ENCODE measurements at places on chromosomes 6 and 20.

DNA sequence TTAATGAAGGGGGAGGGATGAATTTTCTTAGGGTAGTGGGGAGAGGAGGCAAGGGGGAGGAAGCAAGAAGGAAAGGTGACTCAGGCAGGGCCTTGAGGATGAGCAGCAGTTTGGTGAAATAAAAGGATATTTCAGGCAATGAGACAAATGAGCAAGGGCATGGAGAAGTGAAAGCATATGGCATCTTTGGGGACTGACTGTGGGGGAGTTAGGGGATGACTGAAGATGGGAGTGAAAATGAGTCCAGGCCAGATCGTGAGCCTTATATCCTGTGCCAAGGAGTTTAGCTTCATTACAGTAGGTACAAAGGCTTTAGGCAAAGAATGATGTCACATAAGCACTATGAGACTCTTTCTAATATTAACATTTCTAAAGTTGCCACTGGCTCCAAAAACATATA, 51.9 kb downstream of the ILRUN start:
- no peak for DNase-seq

GRCh38 chr20:11182720-11183119, 508.9 kb upstream of the JAG1 start:
- no peak for DNase-seq

DNA sequence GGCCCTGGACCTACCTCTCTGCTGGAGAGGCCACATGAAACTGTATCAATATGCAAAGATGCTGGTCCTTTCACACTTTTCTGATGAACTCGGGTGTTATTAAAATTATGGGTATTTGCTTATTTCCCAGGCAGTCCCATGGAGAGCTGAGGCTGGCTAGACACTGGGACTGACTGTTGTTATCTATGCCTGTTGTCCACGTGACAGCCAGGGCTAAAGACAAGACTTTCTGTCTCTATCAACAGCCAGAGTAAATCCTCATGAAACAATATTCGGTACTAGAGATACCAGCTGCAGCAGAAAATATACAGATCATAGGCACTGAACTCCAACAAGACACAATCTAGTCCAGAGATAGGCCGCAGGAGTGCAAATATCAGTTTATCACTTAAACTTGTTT, 236.4 kb downstream of the FOXA2 start:
- no peak for DNase-seq

DNA sequence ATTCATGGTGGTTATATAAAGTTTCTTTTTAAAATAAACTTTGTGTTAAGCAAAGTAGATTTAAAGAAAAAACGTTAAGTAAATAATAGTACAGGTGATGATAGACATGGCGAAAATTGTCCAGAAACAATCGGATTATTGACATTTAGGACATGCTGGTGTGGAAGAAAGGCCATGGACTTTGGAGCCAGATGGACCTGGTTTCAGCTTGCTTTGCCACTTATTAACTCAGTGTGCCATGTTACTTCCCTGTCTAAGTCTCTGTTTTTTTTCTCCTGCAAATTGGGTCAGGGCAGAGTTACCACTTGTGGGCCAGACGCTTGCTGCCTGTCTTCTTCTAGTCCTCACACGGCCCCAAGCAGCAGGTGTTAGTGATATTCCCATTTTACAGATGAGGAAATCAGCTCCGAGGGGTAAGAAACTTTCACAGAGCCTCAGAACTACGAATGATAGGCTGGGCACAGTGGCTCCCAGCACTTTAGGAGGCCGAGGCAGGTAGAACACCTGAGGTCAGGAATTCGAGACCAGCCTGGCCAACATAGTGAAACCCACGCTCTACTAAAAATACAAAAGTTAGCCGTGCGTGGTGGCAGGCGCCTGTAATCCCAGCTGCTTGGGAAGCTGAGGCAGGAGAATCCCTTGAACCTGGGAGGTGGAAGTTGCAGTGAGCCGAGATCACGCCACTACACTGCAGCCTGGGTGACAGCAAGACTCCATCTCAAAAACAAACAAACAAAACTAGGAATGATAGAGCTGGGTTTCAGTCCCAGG, 12.4 kb downstream of the KIF3B start:
- no peak for DNase-seq

- no peak for DNase-seq
These were observed 57.2 kb downstream of the IL20RA start for GRCh38 chr6:136987526-136987925.

- no peak for DNase-seq
These were observed at the start of gene HLA-DQA1 for GRCh38 chr6:32637219-32637880. Gene HLA-DQA1, plus strand, starts transcription at chr6:32637406. Its CDS starts 53 bp downstream, at chr6:32637459.

- no peak for DNase-seq
These were observed 60.4 kb upstream of the SDHAF4 start for GRCh38 chr6:70506321-70506720.

DNA sequence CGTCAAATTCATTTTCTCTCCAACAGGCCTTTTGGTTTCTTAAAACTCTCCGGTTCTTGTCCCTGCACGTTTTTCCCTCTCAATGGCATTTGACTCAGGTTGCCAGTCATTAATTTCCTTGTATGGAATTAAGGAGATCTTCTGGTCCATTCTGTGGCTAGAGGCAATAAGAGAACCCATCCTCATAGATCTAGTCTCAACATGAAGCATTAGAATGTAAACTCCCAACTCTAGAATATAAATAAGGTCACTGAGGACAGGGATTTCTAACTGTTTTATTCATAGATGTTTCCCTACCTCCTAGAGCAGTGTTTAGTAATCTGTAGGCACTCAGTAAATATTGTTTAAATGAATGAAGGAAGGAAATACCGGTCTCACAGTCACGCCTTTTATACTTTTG, 185.2 kb upstream of the FLRT3 start:
- DNase-seq = no peak

GRCh38 chr20:64176551-64176950, 12.3 kb downstream of the MYT1 start:
- no peak for DNase-seq

DNA sequence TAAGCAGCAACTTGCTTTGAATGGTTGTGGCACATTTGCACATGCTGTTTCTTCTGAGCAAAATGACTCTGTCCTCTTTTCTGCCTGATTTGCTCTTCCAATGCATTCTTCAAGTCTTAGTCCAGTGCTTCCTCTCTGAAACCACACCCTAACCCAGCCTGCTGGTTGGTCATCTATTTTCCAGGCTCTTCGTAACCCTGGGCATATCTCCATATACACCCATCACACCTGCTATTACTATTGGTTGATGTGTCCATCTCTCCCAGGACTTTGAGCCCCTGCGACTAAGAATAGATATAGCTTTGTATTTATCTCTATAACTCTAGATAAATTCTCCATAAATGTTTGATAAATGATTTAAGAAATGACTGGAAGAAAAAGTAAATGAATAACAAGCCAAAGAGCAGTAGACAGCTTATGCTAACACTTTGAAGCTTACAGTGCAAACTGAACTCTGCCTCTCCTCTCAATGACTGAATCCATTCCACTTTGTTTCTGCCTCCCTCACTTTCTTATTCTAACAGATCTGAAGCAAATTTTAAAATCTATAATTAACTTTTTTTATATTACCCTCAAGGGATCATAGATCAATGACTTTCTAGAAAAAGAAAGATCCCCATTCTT, 59.7 kb upstream of the NT5E start:
- DNase-seq = no peak

GRCh38 chr6:33860706-33861474, 57.1 kb upstream of the MLN start:
- DNase-seq = no peak

DNA sequence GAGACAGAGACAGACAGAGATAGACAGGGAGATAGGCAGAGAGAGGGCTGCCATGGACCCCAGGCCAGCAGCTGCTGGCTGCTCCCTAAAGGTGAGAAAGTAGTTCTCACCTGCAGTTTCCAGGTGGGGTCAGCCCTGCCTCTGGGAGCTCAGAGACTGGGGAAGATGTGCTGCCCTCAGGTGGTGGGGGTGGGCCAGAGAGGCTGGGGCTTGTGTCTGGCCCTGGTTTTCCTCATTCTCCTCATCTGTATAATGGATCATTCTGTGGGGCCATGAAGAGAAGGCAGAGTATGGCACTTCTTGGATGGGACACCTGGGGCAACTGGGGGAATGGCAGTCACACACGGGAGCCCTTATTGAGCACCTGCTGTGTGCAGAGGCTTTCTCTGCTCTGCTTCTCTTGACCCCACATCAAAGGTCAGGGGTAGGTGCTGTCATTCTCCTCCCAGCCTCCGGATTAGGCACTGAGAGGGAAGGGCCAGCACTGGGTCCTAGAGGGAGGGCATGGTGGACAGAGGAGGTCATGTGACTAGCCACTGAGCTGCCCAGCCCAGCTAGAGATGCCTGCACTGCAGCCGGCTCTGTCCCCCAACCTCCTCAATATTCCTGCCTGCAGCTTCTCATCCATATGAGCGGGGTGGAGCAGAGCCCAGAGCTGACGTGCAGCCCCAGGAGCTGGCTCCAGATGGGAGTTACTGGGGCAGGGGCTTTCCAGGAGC, 4.1 kb downstream of the ANGPT4 start:
- no peak for DNase-seq

DNA sequence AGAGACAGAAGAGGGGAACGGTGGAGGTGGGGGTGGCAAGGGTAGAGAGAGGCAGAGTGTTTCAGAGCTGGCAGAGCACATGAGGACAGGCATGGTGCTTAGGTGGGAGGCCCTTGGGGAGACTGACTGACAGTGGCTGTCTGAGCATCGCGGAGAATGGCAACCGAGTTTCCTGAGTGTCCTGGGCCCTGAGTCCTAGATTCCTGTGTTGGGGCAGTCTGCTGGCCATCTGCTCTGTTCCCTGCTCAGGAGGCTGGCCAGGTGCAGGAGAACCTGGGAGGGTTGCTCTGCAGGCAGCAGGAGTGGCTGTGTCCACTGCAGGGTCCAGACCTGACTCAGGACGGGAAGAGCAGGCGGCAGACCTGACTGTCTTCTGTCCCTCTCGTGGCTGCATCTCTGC, 248.9 kb downstream of the LRFN2 start:
- DNase-seq = no peak

- no peak for DNase-seq
These were observed 95.6 kb downstream of the TOX2 start for GRCh38 chr20:44010162-44010704.

DNA sequence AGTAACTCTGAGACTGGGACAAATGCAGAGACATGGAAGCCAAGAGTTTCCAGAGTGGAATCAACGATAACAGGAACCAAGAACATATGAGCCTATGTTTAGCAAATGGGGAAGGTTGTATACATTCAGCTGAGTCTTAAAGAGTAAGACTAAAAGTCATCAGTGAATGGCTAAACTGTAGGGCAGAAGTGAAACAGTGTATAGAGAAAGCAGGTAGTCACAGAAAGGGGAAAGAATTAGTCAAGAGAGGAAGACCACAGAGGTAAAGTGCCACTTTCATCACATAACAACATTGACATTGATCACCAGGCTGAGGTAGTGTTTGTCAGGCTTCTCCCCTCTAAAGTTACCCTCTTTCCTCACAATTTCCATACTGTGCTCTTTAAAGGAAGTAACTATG, 306.5 kb upstream of the SPTLC3 start:
- no peak for DNase-seq

- DNase-seq = no peak
These were observed 157.1 kb upstream of the THEMIS start for GRCh38 chr6:128057946-128058345.

GRCh38 chr6:80535914-80536565, 429.6 kb downstream of the BCKDHB start:
- DNase-seq = no peak

- no peak for DNase-seq
These were observed 15.2 kb upstream of the ATXN1 start for GRCh38 chr6:16776394-16777017.

DNA sequence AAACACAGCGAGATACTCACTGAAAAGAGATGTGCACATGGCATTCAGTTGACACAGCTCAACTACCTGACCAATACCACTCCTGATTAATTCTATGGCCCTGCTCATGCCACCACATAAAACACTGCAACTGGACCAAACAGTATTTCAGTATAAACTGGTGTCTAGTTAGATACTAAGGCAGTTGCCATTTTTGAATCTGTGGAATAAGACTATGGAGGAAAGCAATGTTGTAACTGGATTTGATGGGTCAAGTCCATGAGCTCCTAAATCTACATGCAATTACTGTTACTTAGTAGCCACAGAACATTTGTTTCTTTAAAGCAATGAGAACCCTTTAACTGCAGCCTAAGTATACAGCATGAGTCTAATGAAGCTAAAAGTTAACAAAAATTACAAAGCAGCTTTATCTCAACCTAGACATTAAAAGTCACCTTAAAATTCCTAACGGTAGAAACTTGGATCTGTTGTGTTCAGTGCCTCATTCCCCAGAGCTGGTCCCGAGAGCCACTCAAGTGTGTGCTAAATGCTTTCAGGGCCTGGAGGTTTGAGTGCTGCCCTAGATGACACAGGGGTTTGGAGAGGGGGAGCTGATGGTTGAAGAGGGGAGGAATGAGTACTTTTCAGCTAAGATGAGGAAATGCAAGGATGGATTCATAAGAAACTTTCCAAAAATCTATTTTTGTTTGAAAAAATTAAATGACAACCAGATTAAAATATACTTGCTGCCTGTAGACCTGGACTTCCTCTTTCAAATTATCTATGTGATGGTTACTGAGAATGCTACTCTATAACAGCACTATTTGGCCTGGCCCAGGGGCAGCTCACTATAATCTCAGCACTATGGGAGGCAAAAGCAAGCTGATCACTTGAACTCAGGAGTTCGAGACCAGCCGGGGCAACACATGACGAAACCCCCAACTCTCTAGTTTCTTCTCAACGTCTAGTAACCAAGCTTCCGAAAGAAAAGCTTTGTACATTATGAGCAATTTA, 15.6 kb downstream of the SNX5 start:
- DNase-seq = no peak

DNA sequence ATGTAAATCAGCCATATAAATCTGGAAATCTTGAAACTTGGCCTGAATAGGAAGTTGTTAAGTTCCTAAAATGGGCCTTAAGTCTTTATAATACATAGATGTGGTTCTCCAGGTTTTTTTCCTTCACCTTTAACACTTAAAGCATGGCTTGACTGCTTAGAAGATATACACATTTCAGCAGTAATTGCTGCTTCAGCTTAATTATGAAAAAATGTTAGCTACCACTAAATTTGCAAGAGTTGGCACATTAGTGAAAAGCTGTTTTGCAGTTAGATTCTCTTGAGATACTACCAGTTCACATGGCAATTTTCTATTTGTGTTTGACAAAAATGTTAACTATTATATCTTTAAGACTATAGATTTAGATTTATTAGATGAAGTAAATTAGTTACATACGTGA, 72.7 kb upstream of the MYO6 start:
- DNase-seq = no peak

DNA sequence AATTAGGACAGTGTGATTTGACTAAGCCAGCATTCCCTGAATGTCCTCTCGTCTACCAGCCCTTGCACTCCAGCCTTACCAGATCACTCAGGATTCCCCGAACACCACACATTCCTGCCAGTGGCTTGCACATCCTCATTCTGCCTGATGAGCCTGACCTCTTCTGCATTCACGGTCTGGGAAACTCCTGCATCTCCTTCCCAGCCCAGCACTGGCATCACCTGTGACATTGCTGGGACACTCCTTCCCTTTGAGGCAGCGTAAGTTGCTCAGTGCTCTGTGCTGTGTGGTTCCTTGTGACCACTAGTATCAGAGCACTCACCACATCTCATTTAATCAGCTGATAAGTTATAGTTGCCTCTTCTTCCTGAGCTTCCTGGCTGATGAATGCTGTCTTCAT, 17.3 kb downstream of the NCOA7 start:
- no peak for DNase-seq

Data from caudate nucleus (tissue), 63 donors.